ENCODE measurements at places on chromosomes 12 and 14. TPM values are rescaled to one million over a fixed set of nuclear protein-coding genes. Genes with fewer than 3 reads are reported as not detected.
A peak's percentile ranks its signal among the peaks of the same experiment; 100 is the strongest.

DNA sequence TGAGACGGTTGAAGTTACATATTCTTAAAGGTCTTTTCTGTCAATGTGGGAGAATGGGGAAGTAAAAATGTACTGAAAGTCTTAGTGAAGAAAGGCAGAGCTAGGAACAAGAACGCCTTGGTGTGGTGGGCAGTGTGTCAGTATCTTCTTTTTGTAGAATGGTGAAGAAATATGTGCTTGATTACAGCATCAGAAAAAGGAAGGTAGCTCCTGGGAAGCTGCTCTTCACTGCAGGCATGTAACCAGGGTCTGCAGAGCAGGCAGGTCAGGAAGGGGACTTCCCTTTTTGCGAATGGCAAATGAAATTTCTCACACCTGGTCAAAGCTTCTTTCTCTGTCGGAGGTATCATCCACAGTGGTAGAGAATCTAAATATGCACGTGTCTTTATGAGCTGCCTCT is 226.2 kb downstream of the ADAMTS20 start:
- no peaks in the 10 kb centered on the region for H3K4me1 ChIP-seq
- no peak overlapping the region for H3K27ac ChIP-seq
- H3K4me3 ChIP-seq: no peak overlapping the region
- no peaks in the 10 kb centered on the region for H3K27me3 ChIP-seq
- no peaks in the 10 kb centered on the region for H3K36me3 ChIP-seq

The PGAM5 gene
- total RNA-seq: 22.9 TPM

The SHMT2 gene
- 18.4 TPM for total RNA-seq

The COL2A1 gene
- not detected for total RNA-seq

The EIF2S3B gene
- not detected for total RNA-seq

The TMEM229B gene
- 5.7 TPM for total RNA-seq

- no peaks in the 10 kb centered on the region for H3K36me3 ChIP-seq
- H3K27me3 ChIP-seq: no peaks in the 10 kb centered on the region
- no peak overlapping the region for H3K4me3 ChIP-seq
- peaks cover 31% of the 10 kb centered on the region for H3K4me1 ChIP-seq
- peak overlapping the region; percentile 21 for H3K27ac ChIP-seq
These were observed 108.5 kb downstream of the ARF6 start for GRCh38 chr14:50001151-50001998.

- no peak overlapping the region for H3K27ac ChIP-seq
- no peaks in the 10 kb centered on the region for H3K27me3 ChIP-seq
- no peaks in the 10 kb centered on the region for H3K4me1 ChIP-seq
- DNase-seq: no peak
These were observed 68.9 kb downstream of the ALG10B start for GRCh38 chr12:38385486-38385885.

DNA sequence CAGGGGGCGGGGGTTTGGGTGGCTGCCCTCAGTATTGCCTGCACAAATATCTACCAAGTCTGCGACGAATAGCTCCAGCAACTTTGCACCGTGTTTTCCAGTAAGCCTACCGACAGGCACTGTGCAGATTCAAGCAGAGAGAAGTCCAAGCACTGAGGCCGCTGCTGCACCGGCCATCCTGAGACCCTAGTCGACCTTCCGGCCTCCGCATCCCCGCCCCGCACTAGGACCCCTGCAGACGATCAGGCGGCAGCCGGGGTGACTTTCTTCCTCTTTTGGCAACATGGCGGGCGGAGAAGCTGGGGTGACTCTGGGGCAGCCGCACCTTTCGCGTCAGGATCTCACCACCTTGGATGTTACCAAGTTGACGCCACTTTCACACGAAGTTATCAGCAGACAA is at the start of gene EIF2S3B:
Gene EIF2S3B (plus strand): TSS at position 271 of the 400 bp plus-strand sequence. CDS start 13 bp downstream, at position 284.
- no peaks in the 10 kb centered on the region for H3K27me3 ChIP-seq
- no peak within 1 kb of the TSS for H3K4me3 ChIP-seq
- no peak for DNase-seq
- H3K36me3 ChIP-seq: no peaks in the 10 kb centered on the region

DNA sequence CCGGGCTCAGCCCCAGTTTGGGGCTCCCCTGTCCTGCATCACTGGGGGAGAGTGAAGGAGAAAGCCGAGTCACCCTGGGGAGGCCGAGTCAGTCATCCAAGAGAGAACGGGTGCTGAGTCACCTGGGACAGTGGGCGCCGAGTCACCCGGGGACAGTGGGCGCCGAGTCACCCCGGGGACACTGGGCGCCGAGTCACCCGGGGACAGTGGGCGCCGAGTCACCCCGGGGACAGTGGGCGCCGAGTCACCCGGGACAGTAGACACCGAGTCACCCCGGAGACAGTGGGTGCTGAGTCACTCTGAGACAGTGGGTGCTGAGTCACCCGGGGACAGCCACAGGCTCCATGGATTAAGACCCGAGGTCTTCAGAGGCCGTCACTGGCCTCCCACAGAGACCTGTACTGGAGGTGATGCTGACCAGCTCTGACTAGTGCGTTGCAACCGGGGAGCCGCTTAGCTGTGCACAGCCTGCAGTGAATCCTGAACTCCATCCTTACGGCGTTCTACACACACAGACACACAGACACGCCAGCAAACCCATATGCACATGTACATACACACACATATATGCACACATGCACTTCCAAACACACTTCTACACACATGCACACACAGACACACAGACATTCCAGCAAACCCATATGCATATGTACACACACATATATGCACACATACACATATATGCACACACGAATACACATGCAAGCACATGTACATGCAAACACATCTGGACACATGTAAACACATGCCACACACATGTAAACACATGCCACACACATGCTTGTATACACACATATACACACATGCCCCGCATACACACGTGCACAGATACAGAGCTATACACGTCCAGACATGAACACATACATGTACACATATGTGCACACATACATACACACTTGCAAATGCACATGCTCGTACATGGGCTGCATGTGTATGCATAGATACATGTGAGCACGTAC is 64.9 kb upstream of the GALNT9 start:
- H3K4me3 ChIP-seq: no peak overlapping the region
- no peaks in the 10 kb centered on the region for H3K36me3 ChIP-seq
- DNase-seq: no peak
- H3K4me1 ChIP-seq: no peaks in the 10 kb centered on the region

- H3K27me3 ChIP-seq: no peaks in the 10 kb centered on the region
- peak overlapping the region; percentile 82 for H3K27ac ChIP-seq
- peak; percentile 84 for DNase-seq
- no peaks in the 10 kb centered on the region for H3K36me3 ChIP-seq
These were observed 61.1 kb downstream of the NCOR2 start for GRCh38 chr12:124506145-124506831.

DNA sequence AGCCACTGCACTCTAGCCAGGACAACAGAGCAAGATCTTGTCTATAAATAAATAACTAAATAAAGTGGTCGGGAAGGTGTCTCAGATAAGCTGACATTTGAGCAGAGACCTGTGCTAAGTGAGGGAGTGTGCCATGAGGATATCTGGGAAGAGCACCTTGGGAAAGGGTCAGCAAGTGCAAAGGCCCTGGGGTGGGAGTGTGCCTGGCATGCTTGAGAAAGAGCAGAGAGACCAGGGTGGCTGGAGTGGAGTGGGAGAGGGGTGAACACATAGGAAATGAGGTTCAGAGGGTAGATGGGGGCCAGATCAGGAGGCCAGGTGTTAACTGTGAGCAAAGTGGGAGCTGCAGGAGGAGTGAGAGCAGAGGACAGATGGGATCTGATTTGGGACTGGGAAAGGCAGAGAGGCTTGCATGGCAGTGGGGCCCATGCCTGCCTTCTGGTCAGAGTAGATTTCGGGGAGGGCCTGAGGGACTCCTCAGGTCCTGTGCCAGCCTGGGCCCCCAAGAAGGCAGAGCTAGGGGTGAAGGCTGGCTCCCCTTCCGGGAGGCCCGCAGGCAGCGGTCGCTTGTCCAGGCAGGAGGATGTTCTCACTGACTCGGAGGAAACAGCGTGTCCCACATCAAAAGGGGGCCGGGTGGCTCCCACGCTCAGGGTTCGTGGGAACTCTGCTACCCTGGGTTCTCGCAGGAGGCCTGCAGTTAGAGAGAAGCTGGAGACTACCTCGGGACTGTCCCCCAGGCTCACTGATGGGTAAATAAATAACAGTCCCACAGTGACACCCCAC is 32.6 kb downstream of the DTX1 start:
- H3K36me3 ChIP-seq: no peaks in the 10 kb centered on the region
- H3K27me3 ChIP-seq: peaks cover 20% of the 10 kb centered on the region
- H3K27ac ChIP-seq: no peak overlapping the region
- H3K4me3 ChIP-seq: no peak overlapping the region

The POTEM gene
- not detected for total RNA-seq

The HOXC5 gene
- 2.7 TPM for total RNA-seq

The KLRD1 gene
- 1.3 TPM for total RNA-seq

DNA sequence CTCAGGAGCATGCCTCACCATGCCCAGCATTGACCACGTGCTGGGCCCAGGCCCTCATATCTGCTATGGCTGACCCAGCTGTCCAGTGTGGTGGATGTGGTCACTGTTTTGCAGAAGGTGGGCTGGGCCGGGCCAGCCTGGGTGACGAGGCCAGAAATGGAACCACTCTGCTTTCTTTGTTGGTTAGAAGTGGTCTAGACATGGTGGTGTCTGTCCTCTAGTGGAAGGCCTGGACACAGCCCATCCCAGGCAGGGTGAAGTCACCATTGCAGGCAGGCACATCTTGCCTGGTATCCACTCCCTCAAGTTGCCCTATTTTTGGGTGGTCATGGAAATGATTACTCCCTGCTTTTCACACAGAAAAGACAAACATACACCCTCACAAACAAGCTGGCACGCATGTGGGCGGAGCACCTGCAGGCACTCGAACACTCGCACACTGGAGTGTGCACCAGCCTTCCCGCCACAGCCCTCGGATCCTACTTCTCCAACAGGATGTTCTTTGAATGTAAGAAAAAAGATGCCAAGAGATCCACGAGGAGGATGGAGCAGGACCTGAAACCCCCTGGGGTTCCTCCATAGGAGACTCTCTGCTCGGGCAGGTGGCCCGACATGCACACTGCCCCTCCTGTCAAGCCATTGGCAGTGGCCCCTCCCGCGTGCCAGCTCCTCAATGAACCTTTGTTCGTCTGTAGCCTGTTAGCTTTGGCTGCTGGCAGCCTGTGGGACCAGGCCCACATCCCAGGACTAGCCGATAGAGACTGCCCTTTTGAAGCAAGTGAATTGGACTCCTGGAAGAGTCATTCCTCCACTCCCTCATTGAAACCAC is 38.4 kb downstream of the MLXIP start:
- H3K27ac ChIP-seq: peak overlapping the region; percentile 57
- no peak overlapping the region for H3K4me3 ChIP-seq
- DNase-seq: no peak
- H3K36me3 ChIP-seq: no peaks in the 10 kb centered on the region

The NR2C1 gene
- total RNA-seq: 76.0 TPM

- no peak overlapping the region for H3K4me3 ChIP-seq
- H3K36me3 ChIP-seq: no peaks in the 10 kb centered on the region
- DNase-seq: no peak
- H3K27ac ChIP-seq: no peak overlapping the region
These were observed 22.4 kb upstream of the LTBP2 start for GRCh38 chr14:74634481-74634880.
